CD4-positive, CD25-positive, alpha-beta regulatory T cell (primary cell): ENCODE measurements at places on chromosomes 2 and 18.

GRCh38 chr2:117952228-117952627 is 61.6 kb downstream of the CCDC93 start:
- no peak for DNase-seq

DNA sequence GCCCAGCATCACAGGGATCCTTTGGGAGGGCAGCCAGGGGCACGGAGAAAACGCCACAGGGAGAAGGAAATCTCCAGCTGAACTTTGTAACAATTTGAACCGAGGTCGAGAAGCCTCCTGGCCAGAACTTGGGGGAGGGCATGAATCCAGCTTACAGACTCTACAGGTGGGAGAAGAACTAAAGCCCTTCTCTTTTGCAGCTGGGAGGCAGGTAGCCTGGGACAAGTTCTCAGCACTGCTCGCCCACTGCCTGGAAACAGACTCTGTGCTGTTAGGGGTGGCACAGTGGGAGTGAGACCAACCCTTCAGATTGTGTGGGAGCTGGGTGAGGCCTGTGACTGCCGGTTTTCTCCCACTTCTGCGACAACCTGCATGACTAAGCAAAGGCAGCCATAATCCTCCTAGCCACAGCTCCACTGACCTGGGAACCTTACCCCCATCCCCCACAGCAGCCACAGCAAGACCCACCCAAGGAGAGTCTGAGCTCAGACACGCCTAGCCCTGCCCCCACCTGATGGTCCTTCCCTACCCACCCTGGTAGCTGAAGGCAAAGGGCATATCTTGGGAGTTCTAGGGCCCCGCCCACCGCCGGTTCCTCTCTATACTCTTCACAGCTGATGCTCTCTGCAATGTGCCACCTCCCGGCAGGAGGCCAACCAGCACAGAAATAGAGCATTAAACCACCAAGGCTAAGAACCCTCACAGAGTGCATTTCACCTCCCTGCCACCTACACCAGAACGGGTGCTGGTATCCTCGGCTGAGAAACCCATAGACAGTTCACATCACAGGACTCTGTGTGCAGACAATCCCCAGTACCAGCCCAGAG is 136.0 kb upstream of the SIX2 start:
- no peak for DNase-seq

GRCh38 chr18:46481048-46481846 is 175.8 kb downstream of the LOXHD1 start:
- DNase-seq, result peak; percentile 46

- no peak for DNase-seq
These were observed 49.6 kb upstream of the SLC5A7 start for GRCh38 chr2:107936433-107937359.

GRCh38 chr2:220227266-220227920 is 600.0 kb downstream of the SLC4A3 start:
- no peak for DNase-seq

- no peak for DNase-seq
These were observed 167.5 kb downstream of the MCFD2 start for GRCh38 chr2:46748121-46748520.

GRCh38 chr2:228037915-228038314 is 143.6 kb downstream of the SPHKAP start:
- DNase-seq, result no peak

GRCh38 chr2:51290725-51291124 is 258.8 kb upstream of the NRXN1 start:
- no peak for DNase-seq
